ENCODE measurements at places on chromosomes 4 and X.

DNA sequence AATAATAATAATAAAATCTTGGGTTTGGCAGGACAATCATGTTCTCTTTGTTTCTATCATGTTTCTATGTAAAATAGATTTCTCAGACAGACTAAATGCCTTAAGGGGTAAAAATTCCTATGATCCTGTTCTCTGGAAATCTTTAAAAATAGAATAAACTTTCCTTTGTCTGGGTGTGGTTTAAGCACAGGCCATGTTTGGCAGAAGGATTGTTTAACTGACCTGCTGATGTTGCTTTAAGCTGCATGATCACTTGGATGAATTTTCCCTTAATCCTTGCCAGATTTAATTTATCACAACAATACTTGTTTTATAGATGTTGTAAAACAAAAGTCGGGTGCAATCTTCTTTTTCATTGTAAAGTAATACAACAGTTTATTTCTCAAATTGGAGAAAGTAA lies 341.7 kb upstream of the FAT1 start:
- no peak for DNase-seq

- DNase-seq: no peak
Observed at GRCh38 chr4:128322311-128322710, 34.7 kb upstream of the PGRMC2 start.

GRCh38 chr4:66852843-66853242 lies 692.5 kb downstream of the CENPC start:
- no peak for DNase-seq

DNA sequence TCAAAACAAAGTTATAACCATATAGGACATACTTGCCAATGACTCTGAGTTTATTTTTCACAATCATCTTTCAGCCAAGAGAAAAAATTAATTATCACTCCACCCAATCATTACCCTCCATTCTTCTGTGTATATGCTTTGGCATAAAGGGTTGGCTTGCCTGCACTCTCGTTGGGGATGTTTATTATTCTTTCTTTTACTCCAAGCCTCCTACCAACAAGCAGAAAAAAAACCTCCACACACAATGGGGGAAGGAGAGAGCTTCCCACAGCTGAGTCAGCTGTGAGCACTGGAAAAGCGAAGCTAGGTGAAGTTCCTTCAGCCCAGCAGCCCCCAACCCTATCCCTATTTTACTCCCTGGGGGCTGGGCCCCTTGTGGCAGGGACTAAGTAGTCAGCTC lies 1.5 kb downstream of the OPHN1 start:
- DNase-seq: no peak

GRCh38 chr4:88158489-88159228 lies at the start of gene ABCG2:
TSS of gene ABCG2 (minus strand) at chr4:88158639. CDS start at chr4:88139995, 18,644 bp downstream.
- DNase-seq: no peak

- peak; percentile 64 for DNase-seq
Observed at GRCh38 chrX:40651620-40652223, 4.4 kb upstream of the CXorf38 start.

DNA sequence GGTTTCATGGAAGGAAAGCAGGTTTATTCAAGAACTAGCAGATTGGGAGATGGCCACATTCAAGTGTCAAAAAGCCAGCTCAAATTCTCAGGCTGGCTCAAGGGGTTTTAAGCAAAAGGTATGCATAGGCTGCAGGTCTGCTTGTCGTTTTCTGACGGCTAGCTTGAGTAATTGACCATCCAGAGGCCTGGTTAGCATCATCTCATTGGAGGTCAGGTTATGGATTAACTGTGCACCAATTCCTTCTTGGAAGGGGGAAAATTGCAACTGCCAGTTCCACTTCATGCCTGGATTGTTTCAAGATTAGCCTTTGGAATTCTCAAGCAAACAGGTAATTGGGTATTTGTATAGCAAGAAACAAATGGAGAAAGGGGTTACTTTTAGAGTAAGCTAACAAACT lies 62.1 kb downstream of the FUNDC1 start:
- DNase-seq: no peak

DNA sequence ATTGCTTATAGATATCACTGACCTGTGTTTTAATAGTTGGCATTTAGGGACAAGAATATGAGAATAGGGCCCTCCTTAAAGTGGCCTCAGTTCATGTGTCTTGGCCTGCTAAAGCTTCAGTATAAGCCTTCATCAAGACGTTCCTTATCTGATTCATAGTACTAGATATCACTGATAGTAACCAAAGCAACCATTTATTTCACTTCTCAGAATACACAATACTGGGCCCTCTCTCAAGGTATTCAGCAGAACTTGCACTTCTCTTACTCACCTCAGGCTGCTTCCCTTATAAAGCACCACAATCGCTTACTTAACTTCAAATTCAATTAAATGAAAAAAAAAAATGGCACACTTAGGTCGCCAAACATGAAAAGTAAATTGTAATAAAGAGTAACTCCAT lies 259.4 kb upstream of the PCDH7 start:
- DNase-seq: no peak

DNA sequence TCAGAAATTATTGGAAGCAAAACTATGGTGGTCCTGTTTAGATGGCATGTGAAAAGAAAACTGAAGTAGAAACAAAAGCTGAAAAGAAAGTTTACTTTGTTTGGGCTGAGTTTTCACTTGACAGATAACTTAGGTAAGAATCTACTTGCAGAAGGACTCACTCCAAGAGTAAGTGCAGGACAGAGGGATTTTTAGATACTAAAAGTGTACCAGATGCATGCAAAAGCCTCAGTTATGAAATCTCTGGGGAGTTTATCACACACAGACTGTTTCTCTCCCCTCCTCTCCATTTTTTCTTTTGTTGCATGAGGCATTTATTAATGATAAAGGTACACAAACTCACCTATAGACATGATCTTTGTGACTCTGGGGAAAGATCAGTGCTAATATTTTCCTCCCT lies 127.5 kb upstream of the GIMD1 start:
- DNase-seq: no peak

- no peak for DNase-seq
Observed at GRCh38 chr4:164396439-164396838, 357.5 kb upstream of the SMIM31 start.

GRCh38 chr4:48470137-48470536 lies 13.0 kb upstream of the SLC10A4 start:
- no peak for DNase-seq

DNA sequence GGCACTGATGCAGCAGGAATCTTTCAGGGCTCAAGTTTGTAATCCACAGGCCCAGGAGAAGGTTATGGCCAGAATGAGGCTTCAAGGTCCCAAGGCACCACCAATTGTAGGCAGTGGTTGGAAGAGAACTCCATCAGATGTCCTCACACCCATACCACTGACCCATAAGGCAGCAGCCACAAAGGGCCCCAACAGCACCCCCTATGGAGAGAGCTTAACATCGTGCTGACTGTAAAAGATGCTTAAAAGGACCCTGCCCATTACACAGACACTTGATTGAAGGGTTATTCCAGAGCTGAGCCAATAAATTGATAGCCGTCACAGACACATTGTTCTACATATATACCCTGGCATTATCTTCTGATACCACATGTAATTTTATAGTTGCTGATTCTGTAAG lies 113.7 kb downstream of the SOWAHB start:
- no peak for DNase-seq

GRCh38 chr4:156198511-156198910 lies 244.8 kb upstream of the CTSO start:
- DNase-seq: no peak

GRCh38 chr4:94396984-94397383 lies 54.3 kb upstream of the HPGDS start:
- no peak for DNase-seq

- no peak for DNase-seq
Observed at GRCh38 chrX:56928546-56928945, 66.8 kb downstream of the SPIN3 start.

DNA sequence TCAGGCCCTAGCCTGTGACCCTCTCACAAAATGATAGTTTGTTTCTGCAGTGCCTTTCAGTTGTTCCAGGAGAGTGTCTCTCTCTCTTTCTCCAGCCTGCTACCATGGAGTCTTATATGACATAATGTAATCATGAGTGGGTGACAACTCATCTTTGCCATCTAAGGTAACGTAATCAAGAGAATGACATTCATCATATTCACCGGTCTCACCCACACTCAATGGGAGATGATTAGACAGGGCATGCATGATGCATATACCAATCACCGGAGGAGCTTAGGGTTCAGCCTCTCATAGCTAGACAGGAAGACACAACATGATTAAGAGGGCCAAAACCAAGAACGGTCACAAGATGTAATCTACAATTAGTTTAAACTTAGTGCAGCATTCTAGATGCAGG lies 97.1 kb upstream of the FAM9B start:
- no peak for DNase-seq

DNA sequence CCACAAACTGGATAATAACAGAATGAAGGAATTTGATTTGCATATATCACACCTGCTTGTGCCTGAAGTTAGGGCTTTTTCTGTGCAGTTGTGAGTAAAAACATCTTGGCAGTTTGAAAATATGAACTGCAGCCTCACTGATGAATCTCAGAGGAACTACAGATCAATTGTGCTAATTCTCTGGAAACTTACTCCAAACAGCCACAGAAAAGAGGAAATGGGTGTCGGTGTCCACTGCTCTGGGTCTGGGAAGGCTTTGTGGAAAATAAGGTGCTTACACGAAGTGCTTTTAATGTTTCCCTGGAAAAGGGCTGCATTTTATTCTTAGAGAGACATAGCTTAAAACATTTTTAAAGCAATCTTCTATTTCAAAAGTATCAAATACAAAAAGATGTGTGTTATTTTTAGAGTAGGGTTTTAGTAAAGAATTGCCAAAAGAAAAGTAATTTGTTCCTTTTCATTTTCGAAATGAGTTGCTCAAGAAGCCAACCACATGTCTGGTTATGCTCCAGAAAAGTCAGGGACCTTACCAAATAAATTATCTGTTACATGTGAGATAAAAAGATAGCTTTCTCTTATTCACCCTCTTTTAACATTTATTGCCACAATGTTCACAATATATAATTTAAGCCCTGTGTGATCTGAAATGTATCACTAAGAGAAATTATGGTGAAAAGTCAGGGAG lies 240.1 kb downstream of the FRAS1 start:
- DNase-seq: no peak

GRCh38 chr4:11489453-11490083 lies 60.9 kb upstream of the HS3ST1 start:
- no peak for DNase-seq

DNA sequence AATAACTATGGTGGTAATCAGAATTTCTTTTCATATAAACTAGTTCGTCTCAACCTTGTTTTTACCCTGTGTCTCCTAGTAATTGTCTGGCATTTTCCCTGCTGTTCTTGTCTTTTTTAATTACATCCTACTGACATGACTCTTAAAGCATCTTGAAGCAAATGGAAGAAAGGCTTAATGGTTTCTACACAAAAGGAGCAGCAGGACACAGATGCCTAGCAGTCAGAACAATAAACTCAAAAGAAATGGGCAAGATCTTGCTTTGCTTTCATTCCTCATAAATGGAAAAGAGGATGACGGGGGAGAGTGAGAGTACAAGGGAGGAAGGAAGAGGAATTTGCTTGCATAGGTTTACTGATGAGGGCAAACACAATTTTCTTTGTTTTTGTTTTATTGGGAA lies 293.2 kb upstream of the EMCN start:
- DNase-seq: peak; percentile 57

GRCh38 chr4:14874990-14875389 lies 127.3 kb upstream of the CPEB2 start:
- no peak for DNase-seq

GRCh38 chr4:24195991-24196736 lies 306.3 kb upstream of the PPARGC1A start:
- DNase-seq: no peak

- no peak for DNase-seq
Observed at GRCh38 chr4:41748571-41749475, at the start of gene PHOX2B. TSS of gene PHOX2B (minus strand) at chr4:41748725. CDS start at chr4:41748610, 115 bp downstream.

- no peak for DNase-seq
Observed at GRCh38 chr4:78320349-78320935, 231.1 kb upstream of the ANXA3 start.

GRCh38 chrX:133175605-133176004 lies 42.5 kb downstream of the TFDP3 start:
- DNase-seq: no peak

DNA sequence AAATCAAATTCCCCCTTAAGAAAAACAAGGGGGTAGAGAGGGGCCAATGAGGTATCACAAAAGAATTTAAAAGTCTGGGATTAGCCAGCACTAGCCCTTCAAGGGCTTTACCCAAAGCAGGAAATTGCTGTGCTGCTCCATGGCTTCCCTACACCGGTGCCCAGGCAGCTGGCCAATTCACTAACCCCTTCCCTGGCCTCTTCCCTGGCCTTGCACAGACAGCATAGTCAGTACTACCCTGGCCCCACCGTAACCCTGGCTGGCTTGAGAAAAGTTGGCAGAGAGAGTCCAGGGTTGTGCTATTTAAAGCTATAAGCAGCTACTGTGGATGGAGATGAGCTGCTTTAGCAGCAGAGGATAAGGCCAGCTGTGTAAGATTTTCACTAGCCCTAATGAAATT lies 43.1 kb downstream of the ADAMTS3 start:
- DNase-seq: no peak

- no peak for DNase-seq
Observed at GRCh38 chrX:29257521-29257920, 670.3 kb downstream of the IL1RAPL1 start.

DNA sequence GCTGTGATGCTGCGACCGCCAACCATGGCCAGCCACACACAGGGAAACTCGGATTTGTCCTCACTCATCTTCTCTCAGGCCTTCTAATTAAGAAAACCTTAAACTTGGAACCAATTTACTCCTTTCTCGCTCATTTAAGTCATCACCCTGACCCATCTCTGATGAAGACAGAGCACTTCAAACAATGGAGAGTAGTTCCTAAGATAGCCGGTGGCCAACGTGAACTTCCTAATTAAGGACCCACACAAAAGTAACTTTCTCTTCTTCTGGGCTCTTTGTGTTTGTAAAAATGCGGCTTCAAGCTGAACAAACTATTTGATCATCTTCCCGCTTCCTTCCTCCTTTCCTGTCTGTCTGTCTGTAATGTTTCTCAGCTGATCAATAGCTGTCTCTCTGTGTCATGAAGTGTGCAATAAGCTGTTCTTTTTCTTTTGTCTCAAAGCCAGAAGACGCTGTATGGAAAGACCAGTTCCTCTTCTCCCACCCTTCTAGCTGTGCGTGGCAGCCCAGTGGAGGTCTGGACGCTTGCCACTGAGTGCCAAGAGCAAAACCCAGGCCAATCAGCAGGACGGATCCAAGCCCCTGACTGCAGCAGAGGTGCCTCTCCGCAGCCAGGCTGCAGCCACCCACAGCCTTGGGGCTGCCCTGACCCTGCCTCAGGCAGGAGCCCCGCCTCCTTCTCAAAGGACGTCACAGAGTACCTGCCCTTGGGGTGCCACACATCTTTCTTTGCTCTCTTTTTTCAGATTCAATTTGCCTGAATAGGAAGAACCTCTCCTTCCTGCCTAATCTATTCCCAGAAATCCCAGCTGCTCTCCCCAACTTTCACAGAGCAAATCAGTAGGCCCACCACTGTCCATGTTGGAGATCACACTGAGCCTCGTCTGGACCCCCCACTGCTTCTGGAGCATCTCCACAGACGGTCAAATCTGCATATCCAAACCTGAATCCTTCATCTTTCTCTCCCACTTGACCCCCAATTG lies 59.3 kb downstream of the MAML3 start:
- no peak for DNase-seq

Data from NCI-H2227 treated with DMSO at 0.1 percent for 48 hours (cell line).